ENCODE measurements at places on chromosomes 1 and 21.

DNA sequence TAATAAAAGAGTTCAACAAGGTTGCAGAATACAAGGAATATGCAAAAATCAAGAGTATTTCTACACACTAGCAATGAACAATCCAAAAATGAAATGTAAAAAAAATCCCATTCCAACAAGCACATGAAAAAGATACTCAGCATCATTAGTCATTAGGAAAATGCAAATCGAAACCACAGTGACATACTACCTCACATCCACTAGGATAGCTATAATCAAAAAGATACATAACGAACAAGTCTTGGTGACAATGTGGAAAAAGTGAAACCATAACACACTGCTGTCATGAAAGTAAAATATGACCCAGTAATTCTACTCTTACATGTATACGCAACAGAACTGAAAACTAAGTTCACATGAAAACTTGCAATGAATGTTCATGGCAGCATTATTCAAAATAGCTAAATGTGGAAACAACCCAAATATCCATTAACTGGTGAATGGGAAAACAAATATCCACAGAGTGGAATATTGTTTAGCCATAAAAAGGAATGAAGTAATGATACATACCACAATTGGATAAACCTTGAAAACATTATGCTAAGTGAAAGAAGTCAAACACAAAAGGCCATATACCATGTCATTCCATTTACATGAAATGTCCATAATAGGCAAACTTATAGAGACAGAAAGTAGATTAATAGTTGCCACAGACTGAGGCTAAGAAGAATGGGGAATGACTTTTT lies 34.3 kb downstream of the PIK3R3 start:
- no peak for DNase-seq

DNA sequence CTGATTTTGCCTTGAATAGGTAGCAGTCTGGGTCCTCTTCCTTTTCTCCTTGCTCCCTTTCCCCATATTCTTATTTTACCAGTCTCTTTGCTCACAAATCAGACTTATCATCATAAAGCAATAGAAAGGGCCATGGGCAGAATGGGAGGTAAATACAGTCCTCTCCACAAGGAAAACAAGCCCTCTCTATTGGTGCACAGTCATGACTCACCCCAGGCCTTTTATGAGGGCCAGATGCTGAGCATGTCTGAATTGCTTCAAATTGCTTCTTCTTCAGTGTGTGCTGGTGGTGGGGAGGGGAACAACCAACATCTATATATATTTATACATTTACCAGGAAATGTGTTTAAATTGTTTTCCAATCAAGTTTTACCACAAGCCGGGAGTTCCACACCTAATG lies 75.2 kb downstream of the GFI1 start:
- DNase-seq: no peak

DNA sequence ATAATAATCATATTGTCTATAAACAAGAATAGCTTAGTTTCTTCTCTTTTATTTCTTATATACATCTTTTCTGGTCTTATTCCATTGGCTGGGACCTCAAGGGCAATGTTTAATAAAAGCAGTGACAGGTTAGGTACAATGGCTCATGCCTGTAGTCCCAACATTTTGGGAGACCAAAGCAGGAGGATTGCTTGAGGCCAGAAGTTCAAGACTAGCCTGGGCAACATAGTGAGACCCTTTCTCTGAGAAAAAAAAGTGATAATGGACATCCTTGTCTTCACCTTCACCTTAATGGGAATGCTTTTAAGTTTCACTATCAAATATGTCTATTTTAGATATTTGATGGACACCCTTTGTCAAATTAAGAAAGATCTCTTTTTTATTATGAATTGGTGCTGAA lies 8.1 kb downstream of the B3GALT5 start:
- no peak for DNase-seq

DNA sequence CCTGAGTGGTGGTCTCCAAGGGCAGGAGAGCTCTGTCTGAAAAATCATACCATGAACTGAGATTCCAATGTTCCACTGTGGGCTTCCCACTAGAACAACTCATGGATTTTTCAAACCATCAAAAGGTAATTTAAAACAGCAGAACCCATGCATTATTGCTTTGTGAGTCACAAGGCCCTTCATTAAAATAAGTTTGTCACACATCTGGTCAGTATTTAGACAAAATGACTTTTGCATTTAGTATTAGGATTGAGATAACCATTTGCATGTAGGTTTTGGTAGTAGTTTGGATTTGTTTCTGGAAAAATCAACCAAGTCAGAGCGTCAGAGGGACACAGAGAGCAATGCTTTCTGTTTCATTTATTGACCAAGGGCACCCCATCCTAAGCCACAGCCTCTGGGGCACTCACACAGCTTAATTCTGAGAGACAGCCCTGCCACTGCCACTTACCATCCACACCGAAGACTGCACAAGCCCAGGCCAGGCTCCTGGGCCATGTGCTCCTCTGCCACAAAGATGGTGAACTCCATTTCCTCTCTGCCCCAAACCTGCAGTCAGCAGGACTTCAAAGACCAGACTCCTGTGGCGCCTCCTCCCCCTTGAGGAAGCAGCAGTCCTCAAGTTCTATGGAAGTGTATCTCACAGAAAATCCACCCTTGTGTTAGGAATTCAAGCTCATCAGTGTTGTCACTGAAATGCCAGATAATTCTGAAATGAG lies 132.6 kb upstream of the DUSP10 start:
- no peak for DNase-seq

GRCh38 chr1:230335861-230336522 lies 90.1 kb downstream of the PGBD5 start:
- DNase-seq: no peak

- DNase-seq: no peak
Observed at GRCh38 chr21:45153358-45154318, 79.3 kb downstream of the ADARB1 start.

- DNase-seq: no peak
Observed at GRCh38 chr21:40660461-40660860, 186.5 kb downstream of the DSCAM start.

- DNase-seq: no peak
Observed at GRCh38 chr1:225933072-225933471, 7.9 kb downstream of the LEFTY2 start.

- DNase-seq: peak; percentile 49
Observed at GRCh38 chr1:30883389-30884172, 25.0 kb downstream of the SDC3 start.

GRCh38 chr1:46445773-46446256 lies 43.8 kb upstream of the DMBX1 start:
- DNase-seq: no peak

DNA sequence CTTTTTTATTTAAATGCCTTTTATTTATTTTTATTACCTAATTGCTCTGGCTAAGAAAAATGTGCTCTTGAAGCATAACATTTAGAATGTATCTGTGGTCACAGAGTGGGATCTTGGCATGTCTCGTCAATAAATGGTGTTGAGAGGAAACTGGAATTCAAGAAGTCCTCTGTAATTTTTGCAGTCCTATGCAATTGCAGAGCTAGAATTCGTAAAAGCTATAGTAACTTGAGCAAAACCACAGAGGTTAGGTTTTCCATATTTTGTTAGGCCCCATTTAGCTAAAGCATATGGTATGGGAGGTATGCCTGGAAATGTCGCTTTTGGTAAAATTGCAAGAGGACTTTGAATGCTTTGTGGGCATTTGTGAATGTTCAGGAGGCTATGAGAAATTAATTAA lies 466.7 kb upstream of the NFIA start:
- DNase-seq: no peak

- peak; percentile 39 for DNase-seq
Observed at GRCh38 chr1:233904633-233905415, at the start of gene SLC35F3. SLC35F3 (plus strand) TSS chr1:233904676.

DNA sequence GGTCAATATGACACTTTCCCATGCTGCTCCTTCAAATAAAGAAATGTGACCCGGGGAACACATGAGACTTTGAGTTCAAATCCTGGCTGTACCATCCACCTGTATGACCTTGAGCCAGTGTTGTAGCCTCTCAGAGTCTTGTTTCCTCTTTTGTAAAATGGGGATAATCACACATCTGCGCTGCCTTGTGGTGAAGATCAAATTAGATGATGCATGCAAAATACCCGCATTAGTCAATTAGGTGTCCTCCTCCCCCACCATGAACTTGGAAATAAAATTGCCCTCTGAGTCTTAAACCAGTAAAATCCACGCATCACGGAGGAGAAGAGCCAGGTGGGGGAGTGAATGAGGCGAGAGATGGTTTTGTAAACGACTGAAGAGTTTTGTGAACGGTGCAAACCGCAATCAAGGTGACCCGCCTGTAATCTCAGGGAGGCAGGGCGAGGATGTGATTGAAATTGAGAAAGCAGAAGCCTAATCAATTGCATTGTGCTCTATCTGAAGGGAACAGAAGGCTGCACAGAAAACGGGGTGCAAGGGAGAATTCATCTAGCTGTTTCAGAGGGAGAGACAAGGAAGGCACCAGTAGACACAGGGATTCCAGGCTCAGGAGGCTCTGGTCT lies 5.8 kb upstream of the AHDC1 start:
- no peak for DNase-seq

- DNase-seq: no peak
Observed at GRCh38 chr1:209862391-209863356, 34.9 kb downstream of the UTP25 start.

- DNase-seq: no peak
Observed at GRCh38 chr1:152067150-152067549, 21.7 kb downstream of the TCHHL1 start.

DNA sequence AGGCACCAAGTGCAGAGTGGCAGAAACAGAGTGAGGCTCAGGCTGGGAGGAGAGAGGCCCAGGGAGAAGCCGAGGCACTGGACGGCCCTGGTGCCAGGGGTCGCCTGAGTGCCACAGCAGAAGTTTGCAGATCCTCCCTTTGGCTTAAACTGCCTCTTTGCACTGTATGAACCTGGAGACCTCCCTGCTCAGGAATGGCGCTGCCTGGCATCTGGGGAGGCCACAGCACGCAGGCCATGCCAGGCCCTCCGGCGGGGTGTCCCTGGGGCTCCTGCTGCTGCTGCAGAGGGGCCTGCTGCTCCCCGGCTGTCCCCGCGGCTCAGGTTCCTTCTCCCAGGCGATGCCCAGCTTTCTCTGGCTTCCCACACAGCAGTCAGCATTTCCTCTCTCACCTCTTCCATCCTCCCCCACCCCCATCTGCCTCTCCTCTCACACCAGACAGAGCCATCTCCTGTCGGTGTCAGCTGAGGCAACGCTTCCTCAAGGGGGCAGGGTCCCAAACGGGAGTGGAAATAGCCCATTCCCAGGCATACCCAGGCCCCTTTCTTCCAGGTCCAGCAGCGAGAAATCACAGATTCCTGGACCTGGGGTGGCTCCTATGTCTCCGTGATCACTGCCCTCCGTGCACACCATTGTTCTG lies 35.2 kb downstream of the SYT6 start:
- no peak for DNase-seq

DNA sequence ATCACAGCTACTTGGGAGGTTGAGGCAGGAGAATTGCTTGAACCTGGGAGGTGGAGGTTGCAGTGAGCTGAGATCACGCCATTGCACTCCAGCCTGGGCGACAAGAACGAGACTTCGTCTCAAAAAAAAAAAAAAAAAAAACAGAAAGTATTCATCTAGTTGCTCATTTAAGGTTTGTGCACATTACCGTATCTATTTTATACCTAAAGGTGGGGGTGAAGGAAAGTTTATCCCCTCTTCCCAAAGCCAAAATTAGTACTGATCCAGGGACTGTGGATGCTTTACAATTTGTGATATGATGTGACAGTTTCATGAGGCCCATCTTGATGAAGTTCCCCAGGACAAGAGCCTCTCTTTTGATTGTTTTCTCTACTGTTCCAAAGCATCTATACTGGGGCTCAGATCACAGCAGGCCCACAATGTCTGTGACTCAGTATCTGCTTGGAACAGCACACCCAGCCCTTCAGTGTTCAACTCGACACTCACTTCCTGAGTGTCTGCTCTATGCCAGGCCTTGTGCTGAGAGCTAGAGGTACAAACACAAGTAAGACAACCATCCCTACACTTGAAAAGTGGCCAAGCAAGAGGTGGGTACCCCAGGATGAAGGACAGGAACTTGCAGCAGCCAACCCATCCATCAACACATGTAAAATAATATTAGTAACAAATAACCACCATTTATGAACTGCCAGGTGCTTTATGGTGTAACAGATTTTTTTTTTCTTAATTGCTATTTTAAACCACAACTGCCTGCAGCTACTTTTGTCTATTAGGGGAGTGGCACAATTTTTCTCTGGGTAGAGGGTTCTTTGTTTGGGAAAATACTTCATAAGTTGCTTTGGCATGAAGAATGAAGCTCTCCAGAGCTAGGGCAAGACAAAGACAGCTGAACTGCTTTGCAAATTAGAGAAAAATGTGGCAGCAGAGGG lies 29.0 kb upstream of the KHDRBS1 start:
- DNase-seq: no peak

DNA sequence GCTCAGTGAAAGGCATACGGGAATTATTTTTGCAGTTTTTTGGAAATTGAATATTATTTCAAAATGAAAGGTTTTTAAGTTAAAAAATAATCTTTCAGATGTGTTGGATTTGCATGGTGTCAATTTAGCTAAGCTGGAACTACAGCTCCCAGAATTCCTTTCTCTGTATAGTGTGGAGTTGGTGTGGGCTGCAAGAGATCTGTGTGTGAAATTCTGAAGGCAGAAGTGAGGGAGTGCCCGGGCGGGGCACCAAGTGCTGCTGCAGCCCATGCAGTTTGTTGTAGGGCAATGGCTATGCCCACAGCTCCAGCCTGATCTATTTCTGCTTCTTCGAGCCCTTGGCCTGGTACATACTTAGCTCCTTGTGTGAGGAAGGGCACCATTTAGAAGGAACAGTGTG lies 60.5 kb upstream of the CSF1 start:
- no peak for DNase-seq

DNA sequence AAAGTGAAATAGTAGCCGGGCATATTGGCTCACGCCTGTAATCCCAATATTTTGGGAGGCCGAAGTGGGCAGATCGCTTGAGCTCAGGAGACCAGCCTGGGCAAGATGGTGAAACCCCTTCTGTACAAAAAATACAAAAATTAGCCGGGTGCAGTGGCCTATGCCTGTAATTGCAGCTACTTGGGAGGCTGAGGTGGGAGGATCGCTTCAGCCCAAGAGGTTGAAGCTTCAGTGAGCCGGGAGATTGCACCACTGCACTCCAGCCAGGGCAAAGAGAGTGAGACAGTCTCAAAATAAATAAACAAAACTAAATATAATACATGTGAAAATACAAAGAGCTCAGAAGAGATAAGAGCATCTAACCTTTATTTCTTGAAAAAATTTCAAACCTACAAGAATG lies 2.3 kb upstream of the MSTO1 start:
- no peak for DNase-seq

DNA sequence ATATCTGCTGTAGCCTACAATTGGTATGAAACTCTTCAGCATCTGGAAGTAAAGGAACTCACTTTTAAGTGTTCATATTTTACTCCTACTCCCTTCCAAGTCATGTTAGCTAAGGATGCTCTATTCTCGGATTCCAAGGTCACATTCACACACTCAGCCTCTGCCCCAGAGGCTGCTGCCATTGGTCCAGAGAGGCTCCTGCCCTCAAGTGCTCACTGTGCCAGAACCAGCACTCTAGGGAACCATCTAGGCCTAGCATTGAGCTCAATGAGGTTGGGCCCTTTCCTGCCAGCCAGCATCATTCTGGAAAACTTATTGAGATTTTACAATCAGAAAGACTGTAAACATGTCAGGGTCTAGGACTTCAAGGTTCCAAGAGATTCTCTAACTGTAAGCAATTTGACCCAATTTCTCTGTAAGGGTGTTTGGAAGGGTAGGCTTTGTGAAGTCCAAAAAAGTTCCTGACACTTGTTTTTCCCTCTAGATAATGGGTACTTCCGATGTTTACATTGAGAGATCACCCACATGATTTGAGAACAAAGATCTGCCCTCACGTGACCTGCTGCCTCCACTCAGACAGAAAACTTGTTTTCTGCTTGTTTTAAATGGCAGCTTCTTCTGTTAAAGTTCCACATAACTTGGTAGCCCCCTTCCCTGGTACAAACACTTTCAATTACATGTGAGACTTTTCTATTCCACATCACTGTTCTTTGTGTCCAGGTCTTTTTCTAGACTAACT lies 94.9 kb downstream of the MAB21L3 start:
- no peak for DNase-seq

Measured in nucleus accumbens (tissue), 56 donors.